Hematopoietic multipotent progenitor cell (in vitro differentiated cells): ENCODE measurements at places on chromosomes 13 and 19.

- DNase-seq = peak; percentile 33
Measured at GRCh38 chr13:32430018-32430747, 2.3 kb upstream of the N4BP2L1 start.

- no peak for DNase-seq
Measured at GRCh38 chr13:111215081-111216047, 100.3 kb downstream of the ARHGEF7 start.

GRCh38 chr13:21670006-21670882, 629 bp upstream of the FGF9 start:
- DNase-seq = peak; percentile 76

DNA sequence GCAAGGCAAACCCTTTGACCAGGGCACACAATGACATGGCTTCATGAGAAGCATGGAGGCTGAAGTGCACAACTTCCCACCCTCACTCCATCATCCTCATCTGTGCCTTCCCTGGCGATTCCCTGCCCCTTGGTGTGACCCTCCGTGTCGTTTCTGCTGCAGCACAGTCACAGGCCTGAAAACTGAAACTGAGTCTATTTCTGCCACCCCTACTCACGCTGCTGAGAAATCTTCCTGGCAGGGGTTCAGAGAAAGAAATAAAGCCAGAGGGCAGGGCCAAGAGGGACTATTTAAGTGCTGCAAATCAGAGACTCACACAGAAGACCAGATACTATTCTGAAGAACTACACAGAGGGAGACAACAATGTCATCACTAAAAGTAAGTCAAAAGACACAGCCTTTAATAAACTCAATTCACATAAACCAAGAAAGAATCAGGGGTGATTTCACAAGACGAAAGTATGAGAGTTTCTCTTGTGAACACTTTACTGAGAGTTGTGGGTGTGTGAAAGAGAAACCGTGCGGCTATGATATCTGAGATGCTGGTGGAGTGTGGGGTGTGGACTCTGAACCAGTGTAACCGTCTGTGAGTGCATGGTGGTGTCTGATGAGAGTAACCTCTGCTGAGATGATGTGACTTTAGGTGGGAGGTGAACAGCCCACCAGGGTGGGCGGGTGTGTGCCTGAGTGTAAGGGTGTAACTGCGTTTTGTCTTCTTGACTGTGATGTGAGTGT, 23.5 kb downstream of the LGALS16 start:
- DNase-seq = no peak

- no peak for DNase-seq
Measured at GRCh38 chr19:5948752-5949564, 29.0 kb downstream of the RANBP3 start.

- no peak for DNase-seq
Measured at GRCh38 chr13:25692099-25692498, 320.3 kb downstream of the ATP8A2 start.

DNA sequence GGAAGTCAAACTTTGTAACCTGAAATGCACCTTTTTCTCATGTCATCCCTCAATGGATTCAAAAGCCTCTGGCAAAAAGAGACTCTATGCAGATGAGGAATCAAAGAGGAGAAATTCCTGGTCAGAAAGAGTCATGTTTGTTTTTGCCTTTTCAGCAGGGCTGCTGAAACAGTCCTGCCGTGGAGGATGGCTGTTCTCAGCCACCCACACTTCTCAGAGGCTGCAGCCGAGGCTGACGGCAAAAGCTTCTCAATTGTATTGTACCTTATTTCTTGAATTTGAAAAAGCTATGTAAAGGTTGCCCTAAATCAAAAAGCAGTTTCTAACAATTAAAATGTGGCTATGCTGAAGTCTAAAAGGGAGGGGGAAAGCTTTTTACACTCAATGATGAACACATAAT, 385.3 kb downstream of the KCTD12 start:
- DNase-seq = no peak

GRCh38 chr13:59504407-59504806, 659.3 kb downstream of the DIAPH3 start:
- no peak for DNase-seq

DNA sequence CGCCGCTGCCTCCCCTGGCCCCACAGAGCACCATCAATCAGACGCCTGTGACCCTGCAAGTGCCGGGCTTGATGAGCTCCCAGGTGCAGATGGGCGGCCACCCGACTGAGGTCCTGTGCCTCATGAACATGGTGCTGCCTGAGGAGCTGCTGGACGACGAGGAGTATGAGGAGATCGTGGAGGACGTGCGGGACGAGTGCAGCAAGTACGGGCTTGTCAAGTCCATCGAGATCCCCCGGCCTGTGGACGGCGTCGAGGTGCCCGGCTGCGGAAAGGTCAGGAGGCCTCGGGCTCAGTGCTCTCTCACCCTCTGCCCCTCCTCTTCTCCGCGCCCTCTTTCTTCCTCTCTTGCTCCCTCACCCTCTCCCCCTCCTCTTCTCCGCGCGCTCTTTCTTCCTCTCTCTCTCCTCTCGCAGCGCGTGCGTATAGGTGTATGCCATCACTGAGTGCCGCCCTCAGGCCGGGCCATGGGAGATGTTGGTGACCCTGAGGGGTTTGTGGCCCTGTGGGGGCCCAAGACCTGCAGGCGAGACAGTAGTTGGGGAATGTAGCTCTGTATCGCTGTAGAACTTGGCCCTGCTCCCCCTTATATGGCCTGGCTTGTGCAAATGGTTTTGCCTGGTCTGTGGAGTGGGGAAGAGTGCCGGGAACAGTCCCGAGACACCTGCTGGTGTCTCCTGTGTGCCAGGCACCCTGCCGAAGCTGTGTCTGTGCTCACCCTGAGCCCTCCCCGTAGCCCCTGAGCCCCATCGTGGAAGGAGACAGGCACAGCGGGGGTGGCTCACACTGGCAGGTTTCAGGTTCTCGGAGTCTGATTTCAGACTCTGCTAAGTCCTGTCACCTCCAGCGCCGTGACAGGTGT, 5.4 kb upstream of the EPN1 start:
- DNase-seq = no peak

- no peak for DNase-seq
Measured at GRCh38 chr13:95474992-95475391, 77.5 kb upstream of the CLDN10 start.

DNA sequence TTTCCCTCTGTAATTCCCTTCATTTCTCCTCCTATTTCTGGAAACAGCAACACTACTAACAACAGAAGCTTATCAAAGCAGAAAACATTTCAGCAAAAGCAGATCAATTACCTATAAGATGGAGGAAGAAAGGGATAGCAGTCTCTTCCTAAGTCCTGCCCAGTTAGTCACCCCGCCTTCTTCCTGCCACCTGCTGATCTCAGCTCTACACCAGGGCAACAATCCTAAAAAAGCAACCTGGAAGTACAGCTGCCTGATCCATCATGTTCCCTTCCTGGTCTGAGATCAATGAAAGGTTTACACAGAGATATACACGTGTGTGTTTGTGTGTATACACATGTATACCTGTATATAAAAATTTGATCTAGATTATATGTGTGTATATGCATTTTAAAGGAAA, 59.4 kb downstream of the TSC22D1 start:
- no peak for DNase-seq

- no peak for DNase-seq
Measured at GRCh38 chr13:26508885-26509284, 48.6 kb upstream of the WASF3 start.

- DNase-seq = no peak
Measured at GRCh38 chr13:35876601-35877000, 254.6 kb downstream of the DCLK1 start.

GRCh38 chr13:24187185-24187584, 26.7 kb downstream of the SPATA13 start:
- DNase-seq = no peak

DNA sequence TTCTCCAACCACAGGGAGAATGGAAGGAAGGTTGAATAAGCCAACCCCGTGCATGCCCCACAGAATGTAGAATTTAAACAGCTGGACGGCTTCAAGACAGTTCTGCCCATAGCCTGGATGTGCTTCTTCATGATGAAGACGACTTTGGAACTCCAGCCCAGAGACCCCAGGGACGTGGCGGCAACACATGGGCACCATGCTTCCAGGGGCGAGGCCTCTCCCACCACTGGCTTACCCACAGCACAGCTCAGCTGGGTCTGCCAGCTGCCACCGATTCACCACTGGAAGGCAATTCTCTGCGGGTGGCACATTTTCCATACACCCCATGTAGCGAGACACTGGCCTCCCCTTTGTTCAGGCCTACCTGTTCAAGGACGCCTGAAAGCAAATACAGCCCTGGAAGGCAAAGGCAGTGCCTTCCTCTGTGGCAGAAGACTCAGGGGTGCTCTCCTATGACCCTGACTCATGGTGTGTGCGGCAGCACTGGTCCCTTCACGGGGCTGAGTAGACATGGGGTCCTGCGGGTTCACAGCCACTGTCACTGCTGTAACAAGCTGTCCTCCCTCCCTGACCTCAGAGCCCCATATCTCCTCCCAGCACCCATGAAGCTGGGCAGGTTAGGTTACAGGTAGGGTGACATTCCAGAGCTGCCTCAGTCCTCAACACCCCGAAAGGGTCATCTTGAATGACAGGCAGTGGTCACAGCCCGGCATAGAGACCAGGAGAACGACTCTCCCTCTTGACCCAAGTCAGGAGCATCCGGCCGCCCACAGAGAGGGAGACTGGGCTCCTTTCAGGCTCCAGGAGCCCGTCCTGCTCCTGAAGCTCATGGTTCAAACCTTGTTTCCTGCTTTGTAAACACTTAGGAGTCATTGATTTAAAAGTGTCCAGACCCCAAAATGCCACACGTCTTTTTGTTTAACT, 72.7 kb downstream of the SPACA7 start:
- DNase-seq = no peak

DNA sequence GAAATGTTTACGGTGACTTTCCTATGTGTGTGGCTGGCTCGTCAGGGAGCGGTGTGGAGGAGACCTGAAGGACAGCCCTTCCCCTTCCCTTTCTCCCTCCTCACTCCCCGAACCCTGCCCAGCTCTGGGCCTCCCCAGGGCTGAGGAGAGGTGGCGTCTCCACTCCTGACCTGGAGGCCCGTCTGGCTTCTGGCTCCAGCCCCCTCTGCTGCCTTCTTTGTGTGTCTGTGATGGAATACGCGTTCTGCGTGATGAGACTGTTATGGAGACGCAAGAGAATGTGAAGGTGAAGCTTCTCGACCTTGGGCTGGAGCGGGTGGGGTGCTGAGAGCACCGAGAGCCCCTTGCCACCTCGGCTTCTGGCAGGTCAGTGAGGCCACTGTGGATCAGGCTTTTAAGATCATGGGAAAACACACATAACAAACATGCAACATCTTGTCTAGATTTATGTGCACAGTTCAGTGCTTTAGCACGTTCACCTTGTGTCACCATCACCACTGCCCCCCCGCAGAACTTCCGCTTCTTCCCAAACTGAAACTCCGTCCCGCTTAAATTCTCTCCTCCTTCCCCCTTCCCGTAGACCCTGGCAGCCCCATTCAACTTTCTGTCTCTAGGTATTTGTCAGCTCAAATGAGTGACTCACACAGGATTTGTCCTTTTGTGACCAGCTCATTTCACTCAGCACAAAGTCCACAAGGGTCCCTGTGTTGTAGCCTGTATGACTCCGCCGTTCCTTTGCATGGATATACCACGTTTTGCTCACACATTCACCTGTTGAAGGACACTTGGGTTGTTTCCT, 24.7 kb downstream of the ATP11A start:
- DNase-seq = no peak

- no peak for DNase-seq
Measured at GRCh38 chr13:92379371-92379770, 847.2 kb upstream of the GPC6 start.

- DNase-seq = peak; percentile 39
Measured at GRCh38 chr19:8517551-8518442, 3.8 kb upstream of the ZNF414 start.

DNA sequence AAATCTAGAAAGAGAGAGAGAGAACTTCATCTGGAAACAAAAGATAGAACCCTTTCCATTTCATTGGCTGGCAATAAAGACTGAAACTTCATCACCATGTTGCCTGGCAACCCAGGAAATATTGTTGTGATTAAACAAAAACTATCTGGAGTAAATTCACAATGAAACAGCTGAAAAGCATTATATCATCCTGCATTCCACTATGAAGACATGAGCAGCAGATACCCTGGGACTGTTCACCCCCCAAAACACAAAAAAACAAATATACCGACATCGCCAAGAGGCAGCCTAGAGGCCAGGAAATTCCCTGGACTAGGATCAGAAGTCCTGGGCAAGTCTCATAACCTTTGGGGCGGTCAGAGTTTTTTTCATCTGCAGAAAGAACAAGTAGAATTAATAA, 158.3 kb downstream of the FOXO1 start:
- DNase-seq = peak; percentile 56

GRCh38 chr19:28633319-28634018, 579.5 kb downstream of the UQCRFS1 start:
- DNase-seq = peak; percentile 74

DNA sequence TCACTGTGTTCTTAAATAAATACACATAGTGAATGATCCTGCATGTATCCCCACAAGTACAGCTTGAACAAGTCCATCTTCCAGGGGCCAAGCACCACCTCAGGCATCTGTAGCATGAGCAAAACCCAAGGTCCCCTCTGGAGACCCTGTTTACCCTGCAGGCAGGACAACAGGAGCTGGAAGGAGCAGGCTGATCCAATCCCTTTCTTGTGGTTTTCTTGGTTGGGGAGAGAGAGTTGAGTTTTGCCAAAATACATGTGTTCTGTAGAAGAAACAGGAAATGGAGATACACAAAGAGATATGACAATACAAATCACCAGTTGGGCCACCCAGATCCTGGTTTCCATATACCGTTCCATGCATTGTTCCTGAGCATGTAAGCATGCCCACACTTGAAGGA, 92.8 kb downstream of the SHISA2 start:
- no peak for DNase-seq

- no peak for DNase-seq
Measured at GRCh38 chr13:33761740-33762139, 56.2 kb upstream of the RFC3 start.

DNA sequence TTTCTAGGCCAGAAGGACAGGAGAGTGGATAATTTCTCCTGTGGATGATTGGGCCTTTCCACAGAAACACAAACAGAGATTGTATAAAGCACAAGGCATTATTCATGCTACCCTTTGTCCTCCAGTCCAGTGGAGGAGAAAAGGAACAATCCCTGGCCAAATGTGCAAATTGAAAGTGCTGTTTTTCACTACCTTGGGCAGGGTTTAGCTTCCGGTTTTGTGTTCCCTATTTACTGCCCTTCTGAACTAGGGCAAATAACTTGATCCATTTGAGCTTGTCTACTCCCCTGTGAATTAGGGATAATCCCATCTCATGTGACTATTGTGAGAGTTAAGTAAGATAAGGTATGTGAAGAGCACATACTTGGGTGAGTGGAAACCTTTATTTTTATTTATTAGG, 13.3 kb downstream of the PDX1 start:
- no peak for DNase-seq

DNA sequence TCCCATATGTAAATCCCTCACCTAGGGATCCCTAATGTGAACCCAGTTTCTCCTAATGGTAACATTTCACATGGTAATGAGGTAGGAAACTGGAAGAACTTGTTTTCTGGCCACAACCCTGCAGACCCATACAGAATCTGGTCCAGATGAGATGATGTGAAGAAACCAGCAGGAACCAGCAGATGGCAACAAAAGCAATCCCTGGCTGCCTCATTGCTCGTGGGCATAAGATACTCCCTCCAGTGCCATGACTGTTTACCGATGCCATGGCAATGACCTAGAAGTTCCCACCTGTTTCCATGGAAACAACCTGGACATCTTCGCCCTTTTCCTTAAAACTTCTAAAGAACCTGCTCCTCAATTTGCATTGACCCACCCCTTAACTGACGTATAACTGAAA, 1.4 kb upstream of the CD209 start:
- peak; percentile 37 for DNase-seq

GRCh38 chr13:33438918-33439317, 153.4 kb upstream of the STARD13 start:
- no peak for DNase-seq
